ENCODE measurements at places on chromosomes 12 and 14. TPM values are rescaled to one million over a fixed set of nuclear protein-coding genes. Genes with fewer than 3 reads are reported as not detected.

DNA sequence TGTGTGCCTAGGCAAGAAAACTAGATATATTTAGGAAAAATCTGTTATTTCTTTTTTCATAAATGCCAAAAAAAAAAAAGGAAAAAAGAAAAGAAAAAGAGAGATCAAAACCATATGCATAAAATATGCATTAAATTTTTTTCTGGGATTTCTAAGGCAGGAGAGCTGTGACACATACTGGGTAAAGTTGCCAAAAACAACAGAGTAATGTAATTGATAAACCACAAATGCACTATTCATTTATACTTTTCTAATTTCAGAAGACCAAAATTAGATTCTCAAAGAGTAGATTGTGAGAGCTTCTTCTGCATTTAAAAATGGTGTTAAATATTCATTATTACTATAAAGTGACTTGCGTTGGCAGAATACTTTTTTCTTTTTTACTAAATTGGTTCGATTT lies 673.8 kb upstream of the MGAT4C start:
- H3K4me3 ChIP-seq: no peak overlapping the region
- H3K27me3 ChIP-seq: no peaks in the 10 kb centered on the region
- no peaks in the 10 kb centered on the region for H3K4me1 ChIP-seq
- DNase-seq: no peak

GRCh38 chr12:123748661-123749060 lies 13.4 kb upstream of the DNAH10 start:
- H3K36me3 ChIP-seq: peaks cover 100% of the 10 kb centered on the region
- no peak for DNase-seq
- H3K27ac ChIP-seq: no peak overlapping the region
- H3K27me3 ChIP-seq: no peaks in the 10 kb centered on the region
- no peak overlapping the region for H3K4me3 ChIP-seq
- no peaks in the 10 kb centered on the region for H3K4me1 ChIP-seq

DNA sequence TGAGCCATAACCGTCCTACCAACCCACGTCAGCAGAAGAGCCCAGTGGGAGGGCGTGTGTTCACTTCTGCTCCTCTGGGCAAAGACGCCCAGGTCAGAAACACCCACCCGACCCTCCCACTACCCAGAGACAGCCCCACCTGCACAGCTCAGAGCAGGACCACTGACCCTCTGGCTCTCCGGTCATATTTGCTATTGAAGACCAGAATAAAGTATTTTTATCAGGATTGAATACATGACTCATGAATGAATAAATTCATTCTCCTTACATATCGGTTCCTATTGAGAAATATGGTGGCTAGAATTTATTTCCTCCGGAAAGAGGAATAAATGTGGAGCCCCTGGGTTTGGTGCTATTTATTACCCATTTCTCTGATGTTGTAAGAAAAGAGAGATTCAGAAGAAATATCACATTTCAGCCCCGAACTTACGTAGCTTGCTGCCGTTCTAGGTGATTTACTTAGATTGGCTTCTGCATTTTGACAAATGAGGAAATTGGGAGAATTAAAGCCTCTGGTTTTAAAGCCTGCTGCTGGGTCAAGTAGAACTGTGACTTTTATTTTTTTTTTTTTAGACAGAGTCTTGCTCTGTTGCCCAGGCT lies 36.4 kb upstream of the P2RX7 start:
- DNase-seq: no peak
- peak overlapping the region; percentile 40 for H3K4me3 ChIP-seq
- no peaks in the 10 kb centered on the region for H3K27me3 ChIP-seq
- no peaks in the 10 kb centered on the region for H3K36me3 ChIP-seq
- H3K27ac ChIP-seq: no peak overlapping the region

DNA sequence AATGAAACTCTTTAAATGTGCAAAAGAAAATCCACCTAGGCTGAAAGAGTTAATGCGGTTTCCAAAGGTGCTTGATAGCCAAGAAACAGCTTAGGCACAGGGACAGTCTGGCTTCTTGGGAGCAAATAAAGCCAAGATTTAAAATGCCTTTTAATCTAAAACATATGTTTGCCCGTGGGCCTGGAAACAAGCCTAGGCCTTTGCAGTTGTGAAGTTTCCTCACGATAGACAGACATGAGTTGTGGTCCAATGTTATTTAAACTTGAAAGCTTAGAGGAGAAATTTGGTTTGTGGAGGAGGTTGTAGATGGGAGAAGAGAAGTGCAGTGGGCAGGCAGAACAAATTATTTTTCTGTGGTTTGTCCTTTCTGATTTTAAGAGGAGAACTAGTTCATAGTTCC lies 29.8 kb downstream of the PROX2 start:
- H3K36me3 ChIP-seq: peaks cover 2% of the 10 kb centered on the region
- H3K27me3 ChIP-seq: no peaks in the 10 kb centered on the region
- H3K4me3 ChIP-seq: no peak overlapping the region
- H3K27ac ChIP-seq: no peak overlapping the region

- no peaks in the 10 kb centered on the region for H3K36me3 ChIP-seq
- peak overlapping the region; percentile 75 for H3K27ac ChIP-seq
- no peaks in the 10 kb centered on the region for H3K27me3 ChIP-seq
- peaks cover 15% of the 10 kb centered on the region for H3K4me1 ChIP-seq
Measured at GRCh38 chr14:102554821-102555819, 37.3 kb upstream of the RCOR1 start.

GRCh38 chr12:52063981-52064649 lies 5.7 kb upstream of the ATG101 start:
- H3K36me3 ChIP-seq: peaks cover 5% of the 10 kb centered on the region
- DNase-seq: no peak
- no peak overlapping the region for H3K4me3 ChIP-seq
- peaks cover 10% of the 10 kb centered on the region for H3K4me1 ChIP-seq

DNA sequence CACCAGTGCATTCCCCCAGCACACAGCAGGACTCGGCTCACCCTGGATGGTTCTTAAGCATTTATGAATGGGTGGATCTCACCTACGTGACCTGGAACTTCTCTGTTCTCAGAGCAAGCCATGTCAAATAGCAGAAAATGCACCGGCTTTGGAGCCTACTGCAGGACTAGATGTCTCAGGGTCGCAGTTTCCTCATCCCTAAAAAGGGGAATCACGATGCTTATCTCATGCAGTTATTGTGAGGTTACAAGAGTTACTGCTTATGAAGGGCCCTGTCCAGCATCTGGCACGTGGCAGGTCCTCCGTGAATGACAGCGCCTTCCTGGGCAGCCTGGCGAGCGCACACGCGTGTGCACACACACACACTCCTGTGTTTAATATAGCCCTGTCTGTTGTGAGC lies 128.5 kb downstream of the ETV6 start:
- H3K27ac ChIP-seq: peak overlapping the region; percentile 41
- H3K4me3 ChIP-seq: no peak overlapping the region
- H3K4me1 ChIP-seq: peaks cover 11% of the 10 kb centered on the region
- no peaks in the 10 kb centered on the region for H3K27me3 ChIP-seq
- DNase-seq: no peak

Gene C1S
- polyA plus RNA-seq: 61.6 TPM

Gene UBE3B
- polyA plus RNA-seq: 11.5 TPM

Gene CLEC4D
- polyA plus RNA-seq: 0.20 TPM

Measured in stomach (tissue), 19 donors.